NCI-H2107 (cell line): ENCODE measurements at places on chromosomes 7 and 10.

- DNase-seq, result no peak
These were observed 28.5 kb downstream of the FOXL3 start for GRCh38 chr7:318476-318875.

DNA sequence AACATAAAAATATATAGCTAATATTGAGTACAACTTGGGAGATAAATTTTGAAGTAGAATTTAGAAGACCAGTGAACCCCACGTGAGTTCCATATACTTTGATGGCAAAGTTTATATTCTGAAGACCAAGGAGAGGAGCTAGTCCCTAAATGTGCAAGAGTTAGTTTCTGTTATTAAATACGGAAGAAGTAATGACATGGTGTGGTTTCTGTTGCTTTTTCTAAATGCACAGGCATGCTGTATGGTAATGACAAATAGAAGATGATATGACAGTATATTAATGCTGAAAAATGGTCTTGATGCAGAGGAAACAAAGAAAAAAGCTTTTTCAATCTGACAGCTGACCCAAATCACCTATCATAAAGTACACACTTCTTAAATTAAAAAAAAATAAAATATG, 101.8 kb downstream of the ST8SIA6 start:
- no peak for DNase-seq

DNA sequence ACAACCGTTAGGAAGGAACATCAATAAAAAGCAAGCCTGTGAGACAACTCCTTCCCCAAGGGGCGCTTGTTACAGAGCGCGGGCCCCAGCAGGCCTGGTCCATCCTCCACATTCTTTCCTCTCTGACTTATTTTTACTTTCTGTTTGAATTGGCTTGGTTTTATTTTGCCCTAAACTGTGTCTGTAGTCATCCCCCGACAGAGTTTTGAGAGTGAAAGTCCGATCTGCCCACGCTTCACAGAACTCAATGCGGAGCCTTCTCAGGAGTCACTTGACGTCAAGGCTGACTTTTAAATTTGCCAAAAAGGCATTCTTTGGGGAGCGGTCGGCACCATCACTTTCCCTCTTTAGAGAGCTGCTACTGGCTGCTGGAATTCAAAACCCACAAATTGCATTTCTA, 150.1 kb upstream of the KLF6 start:
- DNase-seq, result no peak

DNA sequence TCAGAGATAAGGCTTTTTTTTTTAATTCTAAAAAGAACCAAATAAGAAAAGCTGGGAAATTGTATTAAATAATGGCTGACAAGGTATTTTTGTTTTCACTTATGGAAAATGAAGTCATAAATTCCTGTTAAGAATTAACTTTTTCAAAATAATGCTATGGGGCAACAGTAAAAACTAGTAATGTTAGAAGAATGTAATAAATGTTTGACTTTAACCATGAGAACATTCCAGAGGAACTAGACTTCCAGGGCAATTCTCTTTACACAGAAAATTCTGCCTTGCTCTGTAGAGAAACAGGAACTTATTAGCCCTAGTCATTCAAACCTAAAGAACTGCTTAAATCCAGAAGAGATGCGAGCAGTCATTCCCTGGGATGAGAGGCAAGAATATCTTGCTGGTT, 571.1 kb downstream of the IPMK start:
- DNase-seq, result no peak
